Effector CD4-positive, alpha-beta T cell (primary cell): ENCODE measurements at places on chromosomes 16 and 17.

GRCh38 chr17:29592850-29593551, at the start of gene ANKRD13B:
TSS of gene ANKRD13B (plus strand) at chr17:29593132. CDS start at chr17:29593622, 490 bp downstream.
- DNase-seq = no peak

DNA sequence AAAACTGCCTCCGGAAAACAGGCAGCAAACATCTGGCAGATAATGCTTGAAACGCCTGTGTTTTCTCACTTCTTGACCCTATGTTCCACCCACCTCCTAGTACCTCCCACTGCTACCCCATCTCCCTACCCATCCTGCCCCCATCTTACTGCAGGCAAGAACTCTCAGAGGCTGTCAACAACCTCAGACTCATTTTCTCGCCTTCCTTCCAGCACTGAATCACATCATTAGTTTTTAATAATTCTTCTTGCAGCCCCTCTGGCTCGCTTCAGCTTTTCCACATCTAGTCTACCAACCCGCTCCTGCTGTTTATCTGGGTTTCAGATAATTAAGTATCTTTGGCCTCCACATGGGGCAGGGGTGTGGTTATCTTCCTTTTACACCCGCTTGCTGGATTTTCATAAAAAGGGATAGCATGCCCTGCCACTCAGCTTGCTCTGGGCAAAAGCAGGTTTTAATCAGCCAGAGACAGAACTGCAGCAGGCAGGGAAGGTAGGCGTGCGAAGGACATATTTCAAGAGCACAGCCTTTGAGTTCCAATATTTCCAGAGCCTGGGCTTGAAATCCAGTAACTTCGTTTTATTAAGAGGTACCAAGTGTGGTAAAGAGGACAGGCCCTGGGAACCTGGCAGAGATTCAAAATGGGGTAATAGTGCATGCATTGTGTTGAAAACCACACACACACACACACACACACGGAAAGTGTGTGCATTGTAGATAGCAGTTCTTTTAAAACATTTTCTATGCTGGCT, 87.5 kb downstream of the BMERB1 start:
- no peak for DNase-seq

GRCh38 chr16:82660075-82660645, 33.4 kb downstream of the CDH13 start:
- DNase-seq = peak; percentile 9

GRCh38 chr16:22373662-22374310, 633 bp downstream of the CDR2 start:
- DNase-seq = peak; percentile 28

GRCh38 chr17:29627951-29628350, 5.2 kb upstream of the CORO6 start:
- no peak for DNase-seq

DNA sequence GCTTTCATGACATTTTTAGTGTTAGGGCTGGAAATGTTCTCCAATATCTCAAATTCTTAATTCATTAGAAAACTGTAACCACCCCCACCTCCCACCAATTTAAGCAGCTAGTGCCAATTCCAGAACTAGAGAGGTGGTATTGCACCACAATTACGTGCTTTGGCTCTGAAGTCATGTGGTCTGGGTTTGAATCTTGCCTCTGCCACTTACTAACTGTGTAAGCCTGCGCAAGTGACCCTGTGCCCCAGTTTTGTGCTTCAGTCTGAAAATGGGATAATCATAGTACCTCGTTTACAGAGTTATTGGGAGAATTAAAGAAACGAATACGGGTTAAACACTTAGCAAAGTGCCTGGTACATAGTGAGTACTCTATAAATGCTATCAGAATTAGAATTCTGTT, 14.2 kb upstream of the MPHOSPH6 start:
- no peak for DNase-seq

- no peak for DNase-seq
Observed at GRCh38 chr17:44384281-44384822, 5.1 kb downstream of the ITGA2B start.

DNA sequence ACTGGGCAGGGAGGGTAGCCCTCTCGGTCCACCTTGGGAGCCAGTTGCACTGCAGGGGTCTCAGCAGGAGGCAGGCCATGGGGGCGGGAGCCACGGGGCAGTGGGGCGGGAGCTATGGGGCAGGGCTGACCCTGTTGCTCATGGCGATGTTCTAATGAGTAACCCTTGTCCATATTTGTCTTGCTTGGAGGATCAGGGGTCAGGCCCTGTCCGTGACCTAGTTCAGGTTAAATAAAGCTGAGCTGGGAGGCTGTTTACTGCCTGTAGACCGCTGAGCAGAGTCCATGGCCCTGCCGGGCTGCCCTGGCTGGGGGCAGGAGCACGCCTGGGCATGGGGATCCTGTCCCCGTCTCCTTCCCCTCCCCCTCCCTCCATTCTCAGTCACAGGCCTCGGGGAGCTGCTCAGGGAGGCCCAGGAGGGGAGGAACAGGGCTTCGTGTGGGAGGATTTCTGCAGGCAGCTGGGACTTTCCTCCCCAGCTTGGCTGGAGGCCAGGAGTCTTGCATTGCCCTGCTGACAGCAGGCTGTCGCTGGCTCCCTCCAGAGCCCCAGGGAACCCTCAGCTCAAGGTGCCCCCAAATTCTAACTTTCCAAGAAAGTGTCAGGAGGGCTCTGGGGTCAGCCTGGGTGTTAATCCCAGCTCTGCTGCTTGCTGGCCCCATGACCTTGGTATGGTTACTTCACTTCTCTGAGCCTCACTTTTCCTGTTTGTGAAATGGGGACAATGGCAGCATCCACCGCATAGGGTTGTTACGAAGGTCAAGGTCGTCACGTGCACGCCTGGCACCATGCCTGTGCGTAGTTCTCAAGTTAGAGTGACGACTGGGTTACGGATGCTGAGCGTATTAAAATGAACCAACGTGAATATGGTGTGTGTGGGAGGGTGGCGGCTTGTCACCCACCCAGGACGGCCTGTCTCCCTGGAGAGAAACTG, 6.1 kb upstream of the SERPINF2 start:
- DNase-seq = no peak

GRCh38 chr16:48373258-48374029, 11.8 kb downstream of the SIAH1 start:
- no peak for DNase-seq

GRCh38 chr16:65426484-65426883, 304.6 kb upstream of the CDH11 start:
- no peak for DNase-seq

DNA sequence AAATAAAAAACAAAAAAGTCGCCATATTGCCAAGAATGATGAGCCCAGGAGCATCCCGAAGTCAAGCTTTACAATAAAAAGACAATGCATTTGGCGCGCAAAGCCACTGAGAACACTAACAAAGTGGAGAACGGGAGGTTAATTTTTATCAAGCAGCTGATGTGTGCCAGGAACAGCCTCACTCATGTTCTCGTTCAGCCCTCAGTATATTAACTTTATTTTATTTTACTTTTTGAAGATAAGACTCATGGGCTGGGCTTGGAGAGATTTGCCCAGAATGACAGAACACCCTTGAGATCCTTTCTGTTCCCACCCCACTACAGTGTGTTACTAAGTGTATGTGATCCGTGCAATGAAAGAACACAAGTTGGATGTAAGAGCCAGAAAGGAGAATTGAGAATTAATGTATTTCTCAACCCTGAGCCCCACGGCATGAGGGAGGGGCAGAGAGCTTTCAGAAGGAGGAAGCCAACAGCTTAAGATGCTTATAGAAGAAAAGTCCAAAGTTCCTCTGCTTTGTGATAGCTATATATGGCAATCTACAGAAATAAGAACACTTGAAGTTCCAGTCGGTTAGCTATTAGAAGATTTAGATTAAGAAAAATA, 48.4 kb downstream of the COTL1 start:
- DNase-seq = no peak

DNA sequence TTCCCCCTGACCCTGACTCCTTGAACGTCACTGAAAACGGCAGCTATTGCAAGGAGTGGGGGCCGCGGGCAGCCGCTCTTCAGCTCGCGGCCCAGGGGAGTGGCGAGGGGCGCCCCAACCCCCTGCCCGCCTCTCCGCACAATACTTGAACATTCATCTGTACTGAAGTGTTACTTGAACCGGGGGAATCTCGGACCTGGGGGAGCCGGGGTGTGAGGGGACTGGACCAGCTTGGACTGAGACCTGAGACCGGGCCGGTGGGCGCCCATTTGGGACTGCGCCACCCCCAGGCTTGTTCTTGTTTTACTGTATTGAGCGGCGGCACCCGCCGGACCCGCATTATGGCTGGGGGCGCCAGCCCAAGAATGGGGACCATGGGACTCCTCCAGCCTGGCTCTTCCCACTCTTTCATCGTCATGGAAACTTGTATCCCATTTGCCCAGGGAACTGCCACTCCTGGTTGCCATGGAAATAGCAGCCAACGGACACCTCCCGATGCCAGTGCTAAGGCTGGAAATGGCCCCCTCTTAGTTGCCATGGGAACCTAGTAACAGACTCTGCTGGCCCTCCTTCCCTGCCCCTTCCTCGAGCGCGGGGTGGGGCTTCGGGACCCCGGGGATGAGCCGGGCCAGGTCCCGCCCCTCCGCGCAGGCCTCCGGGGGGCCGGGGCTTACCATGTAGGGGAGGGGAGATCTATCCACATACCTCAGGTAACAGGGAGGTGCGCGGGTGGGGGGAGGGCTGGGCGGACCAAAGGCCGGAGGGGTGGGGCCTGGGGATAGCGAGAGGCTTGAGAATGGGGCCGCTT, 805 bp upstream of the ORAI3 start:
- no peak for DNase-seq

DNA sequence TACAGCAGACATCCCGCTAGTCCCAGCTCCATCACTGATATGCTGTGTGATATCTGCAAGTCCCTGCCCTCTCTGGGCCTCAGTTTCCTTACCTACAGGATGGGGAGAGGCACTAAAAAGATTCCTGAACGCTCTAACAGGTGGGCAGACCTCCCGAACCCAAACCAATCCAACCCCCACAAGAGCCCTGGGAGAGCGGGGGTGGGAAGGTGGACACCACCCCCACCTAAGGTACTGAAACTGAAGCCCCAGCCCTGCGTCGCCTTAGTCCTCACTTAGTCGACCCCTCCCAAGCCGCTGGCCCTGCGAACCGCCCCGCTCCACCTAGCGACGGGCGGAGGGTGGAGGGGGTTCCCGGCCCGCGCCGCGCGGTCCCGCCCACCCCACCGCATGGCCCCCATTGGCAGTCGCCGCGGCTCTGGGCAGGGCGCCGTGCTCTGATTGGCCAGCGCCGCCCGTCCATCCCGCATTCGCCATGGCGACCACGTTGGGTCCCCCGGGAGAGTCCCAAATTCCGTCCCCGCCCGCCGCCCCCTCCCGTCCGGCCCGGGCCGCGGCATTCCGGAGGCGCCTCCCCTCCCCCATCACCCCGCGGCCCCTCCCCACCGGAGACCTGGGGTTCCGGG, 578 bp downstream of the CCDC102A start:
- peak; percentile 90 for DNase-seq

GRCh38 chr17:57662041-57662440, 83.1 kb downstream of the CCDC182 start:
- DNase-seq = no peak

- no peak for DNase-seq
Observed at GRCh38 chr16:69860233-69861231, 90.6 kb upstream of the CLEC18A start.

- no peak for DNase-seq
Observed at GRCh38 chr16:49951574-49952195, 73.3 kb upstream of the CNEP1R1 start.

DNA sequence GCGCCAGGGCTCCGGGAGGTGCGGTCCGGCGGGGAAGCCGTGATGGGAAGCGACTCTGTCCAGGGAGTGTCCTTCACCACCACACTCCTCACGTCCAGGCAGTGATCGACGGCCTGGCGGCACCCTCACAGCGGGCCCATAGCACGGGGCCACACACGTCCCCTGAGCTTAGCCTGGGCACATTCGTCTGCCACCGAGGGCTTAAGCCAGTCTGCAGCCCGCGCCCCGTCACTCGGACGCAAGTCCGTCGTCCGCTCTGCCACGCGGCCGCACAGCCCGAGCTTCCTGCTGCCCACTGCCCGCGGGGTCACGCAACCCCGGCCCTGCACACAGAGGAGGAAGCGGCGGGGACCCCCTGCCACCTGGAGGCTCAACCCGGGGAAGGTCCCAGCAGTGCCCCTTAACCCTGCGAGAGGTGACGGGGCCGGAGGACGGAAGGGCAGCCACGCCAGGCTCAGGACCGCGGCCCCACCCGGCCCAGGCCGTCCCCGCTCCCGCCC, 3.0 kb upstream of the TBX2 start:
- no peak for DNase-seq

DNA sequence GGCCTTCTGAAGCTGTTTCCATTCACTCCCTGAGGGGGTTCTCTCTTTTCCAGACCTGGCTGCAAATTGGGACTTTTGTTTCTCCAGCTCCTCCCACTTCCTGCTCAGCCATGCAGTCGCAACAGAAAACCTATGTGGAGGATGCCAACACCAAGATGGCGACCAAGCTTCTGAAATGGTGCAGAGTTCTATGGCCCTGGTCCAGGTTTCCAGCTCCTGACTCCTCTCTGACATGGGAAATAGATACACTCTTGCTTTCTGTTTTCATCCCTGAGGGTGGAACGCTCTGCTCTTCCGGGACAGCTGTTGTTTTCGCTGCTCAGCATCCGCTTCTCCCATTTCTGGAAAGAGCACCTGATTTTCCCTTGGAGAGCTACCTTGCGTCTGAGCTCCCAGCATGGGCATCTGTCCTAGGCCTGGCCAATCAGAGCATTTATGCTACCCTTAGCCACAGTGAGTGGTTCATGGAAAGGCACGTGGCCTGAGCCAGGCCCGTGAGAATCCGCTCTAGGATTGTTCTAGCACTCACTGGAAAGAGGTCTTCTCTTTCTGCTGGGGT, 8.1 kb downstream of the GPRC5B start:
- no peak for DNase-seq

DNA sequence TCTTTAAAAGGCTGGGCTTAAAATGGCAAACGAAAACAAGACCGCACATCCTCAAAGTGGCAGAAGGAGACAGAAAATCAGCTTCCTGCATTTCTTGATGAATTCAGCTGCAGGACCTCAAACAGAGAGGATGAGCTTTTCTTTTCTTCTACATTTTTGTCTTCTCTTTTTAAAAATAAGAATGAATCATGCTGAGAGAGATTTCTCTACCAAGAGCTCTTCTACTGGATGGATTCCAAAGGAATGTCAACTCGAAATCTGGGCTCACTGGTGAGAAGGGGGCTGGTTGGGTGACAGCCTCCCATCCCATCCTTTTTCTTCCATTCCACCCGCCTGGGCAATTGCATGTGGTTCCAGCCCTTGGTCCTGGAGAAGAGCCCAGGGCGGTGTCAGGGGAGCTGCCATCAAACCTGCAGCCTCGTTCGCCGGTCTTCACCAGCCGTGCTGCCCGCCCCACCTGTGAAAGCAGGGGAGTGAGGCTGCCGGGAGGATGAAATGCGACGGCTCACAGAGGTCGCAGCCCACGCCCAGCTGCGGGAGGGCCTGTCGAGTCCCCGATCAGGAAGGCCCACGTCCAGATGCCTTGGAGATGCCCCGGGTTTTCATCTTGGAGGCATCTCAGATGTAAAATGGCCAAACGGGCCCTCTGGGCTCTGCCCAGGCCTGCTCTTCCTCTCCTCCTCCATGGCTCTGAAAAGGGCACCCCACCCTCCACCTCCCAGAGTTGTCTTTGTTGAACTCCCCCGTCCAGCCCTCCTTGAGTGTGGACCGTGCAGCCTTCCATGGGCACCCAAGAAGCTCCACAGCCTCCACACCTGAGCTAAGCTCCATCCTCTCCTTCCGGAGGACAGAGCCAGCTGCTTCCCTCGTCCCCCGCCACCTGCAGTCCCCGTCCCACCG, 121.9 kb downstream of the FOXL1 start:
- DNase-seq = no peak

GRCh38 chr17:63698886-63699637, 863 bp downstream of the LIMD2 start:
- peak; percentile 86 for DNase-seq
